ENCODE measurements at places on chromosomes 7 and 10.

DNA sequence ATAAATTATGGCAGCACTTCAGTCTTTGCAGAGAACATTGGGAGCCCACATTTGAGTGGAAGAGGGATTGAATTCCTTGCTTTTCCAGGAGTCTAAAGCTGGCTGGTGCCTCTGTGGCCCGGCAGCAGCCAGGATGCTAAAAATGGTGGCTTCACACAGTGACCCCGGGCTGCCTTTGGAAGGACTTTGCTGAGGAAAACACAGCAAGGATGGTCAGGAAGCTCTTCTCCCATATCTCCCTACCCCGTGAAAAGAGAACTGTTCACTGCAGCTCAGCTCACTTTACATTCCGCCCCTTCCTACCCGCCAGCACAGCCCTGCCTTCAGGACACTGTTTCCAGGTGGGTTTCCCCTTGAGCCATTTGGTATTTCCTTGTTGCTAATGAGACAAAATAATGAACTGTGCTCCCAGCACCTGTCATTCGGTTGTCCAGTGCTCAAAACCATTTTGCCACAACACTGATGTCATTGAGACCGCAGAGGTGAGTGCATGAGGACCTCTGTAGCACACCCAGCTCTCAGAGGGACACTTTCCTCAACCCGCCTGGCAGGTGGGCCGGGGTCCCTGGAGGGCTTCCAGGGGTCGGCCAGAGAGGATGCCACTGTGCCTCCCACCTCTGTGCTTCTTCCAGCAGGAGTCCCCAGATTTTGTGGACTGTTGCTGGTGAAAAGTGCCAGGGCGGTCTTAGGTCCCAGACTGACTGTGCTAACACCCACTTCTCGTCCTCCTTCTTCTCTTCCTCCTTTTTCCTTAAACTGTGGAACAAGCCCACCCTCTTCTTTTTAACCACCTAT lies 255.7 kb upstream of the PPP2R2D start:
- no peak for DNase-seq

DNA sequence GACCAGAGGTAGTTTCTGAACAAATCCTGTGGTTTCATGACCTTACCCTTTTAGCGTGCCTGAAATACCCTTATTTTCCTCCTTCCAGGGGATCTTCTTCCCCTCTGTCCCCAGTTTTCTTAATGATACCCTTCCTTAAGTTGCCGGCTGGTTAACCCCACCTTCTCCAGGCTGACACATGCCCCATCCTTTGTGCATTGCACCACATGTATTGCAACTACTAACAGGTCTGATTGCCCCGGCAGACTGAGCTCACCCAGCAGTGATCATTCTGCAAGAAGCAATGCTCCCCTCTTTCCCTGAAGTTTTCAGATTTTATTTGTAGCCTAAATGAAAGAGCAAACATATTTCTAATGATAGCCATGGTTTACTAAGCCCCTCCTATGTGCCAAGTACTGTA lies 108.2 kb downstream of the HIP1 start:
- DNase-seq, result no peak

- peak; percentile 59 for DNase-seq
Measured at GRCh38 chr10:92290076-92290836, 622 bp downstream of the CPEB3 start.

GRCh38 chr7:95264363-95264891 lies 59.9 kb downstream of the PON1 start:
- no peak for DNase-seq

DNA sequence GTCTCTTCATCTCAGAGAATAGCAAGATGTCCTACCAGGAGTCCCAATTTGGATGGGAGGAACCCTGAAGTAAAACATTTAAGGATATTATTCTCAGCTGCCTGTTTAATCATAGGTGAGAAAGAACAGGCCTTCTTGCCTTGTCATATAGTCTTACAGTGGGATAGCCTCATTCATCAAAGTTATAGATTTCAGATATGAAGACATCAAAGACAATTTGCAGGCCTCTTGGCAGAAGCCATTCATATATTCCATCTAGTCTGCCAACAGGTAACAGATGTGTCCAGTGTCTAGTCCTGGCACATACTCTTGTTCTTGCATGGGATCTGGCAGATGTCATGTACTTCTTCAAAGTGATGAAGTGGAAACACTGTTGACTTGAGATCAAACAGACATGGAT lies 601.3 kb upstream of the GHITM start:
- no peak for DNase-seq

GRCh38 chr7:124992851-124993562 lies 63.4 kb upstream of the POT1 start:
- DNase-seq, result no peak

- no peak for DNase-seq
Measured at GRCh38 chr10:96309628-96310320, 5.5 kb downstream of the DNTT start.

DNA sequence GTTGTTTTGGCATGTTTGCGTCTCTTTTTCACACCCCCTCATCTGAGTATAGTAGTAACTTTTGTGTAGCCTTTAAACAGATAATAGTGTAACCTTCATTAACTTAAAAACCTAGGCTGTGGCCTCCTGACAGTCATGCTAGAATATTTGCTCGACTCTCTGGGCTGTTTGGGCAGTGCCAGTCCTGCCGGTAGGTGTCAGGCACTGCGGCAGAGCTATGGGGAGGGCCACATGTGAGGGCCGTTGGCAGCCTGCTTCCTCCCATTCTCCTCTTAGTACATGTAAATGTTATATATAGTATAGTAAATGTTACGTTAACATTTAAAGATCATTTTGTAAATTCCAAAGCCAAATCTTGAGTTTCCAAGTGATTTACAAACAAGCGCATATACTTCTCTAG lies 26.1 kb downstream of the BCCIP start:
- no peak for DNase-seq

DNA sequence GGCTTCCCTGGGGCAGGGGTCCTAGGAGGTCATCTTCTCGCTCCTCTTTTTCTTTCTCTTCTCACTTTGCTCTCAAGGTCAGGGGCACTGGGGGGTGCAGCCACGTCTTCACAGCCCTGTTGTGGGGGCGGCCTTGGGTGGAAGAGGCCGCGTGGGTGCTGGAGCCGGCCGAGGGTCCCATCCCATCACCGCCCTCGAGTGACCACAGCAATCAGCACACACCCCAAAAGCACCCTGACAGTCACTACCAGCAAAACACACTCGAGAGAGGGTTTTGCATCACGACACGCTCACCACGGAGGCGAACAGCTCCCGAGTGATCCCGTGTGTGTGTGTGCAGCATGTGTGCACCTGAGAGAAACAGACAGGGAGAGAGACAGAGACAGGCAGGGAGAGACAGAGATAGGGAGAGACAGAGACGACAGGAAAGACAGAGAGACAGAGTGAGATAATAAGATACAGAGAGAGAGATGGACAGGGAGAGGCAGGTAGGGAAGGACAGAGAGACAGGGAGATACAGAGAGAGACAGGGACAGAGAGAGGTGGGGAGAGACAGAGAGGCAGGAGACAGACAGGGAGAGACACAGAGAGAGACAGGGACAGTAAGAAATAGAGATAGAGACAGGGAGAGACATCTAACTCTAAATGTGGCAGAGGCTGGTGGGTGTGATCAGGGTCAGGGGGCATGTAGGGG lies 100.9 kb downstream of the WDR37 start:
- no peak for DNase-seq

DNA sequence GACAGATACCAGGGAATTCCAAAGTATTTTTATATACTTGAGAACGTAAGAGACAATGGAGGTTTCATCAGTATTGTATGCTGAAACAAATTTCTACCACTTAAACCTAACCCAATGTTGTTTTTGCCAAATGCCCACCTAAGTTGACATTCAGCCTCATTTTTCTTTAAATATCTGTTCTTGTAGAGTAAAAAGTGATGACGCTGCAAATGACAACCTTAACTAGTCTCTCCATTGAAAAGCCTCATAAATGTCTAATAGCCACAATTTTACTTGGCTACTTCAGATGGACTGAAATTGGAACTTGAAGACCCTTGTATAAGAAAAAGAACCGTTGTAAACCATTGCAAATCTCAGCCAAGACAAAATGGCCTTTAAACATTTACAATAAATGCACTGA lies 176.9 kb downstream of the CRPPA start:
- DNase-seq, result no peak

DNA sequence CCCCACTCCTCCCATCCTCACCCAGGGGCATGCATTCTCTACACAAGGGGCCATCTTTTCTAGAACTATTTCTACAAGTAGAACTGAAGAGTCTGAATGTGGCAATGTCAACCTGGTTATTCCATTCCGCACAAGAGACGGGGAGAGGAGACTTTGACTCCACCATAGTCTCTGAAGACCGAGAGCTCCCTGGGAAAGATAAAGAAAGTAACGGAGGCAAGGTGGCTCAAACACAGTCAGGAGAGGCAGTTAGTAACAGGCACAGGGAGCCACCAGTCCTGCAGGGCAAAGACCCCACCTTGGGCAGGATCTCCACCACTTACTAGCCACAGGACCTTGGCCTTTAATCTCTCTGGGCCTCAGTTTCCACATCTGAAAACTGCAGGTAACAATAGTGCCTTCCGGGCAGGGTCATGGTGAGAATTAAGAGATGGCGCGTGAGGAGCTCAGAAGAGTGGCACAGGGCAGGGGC lies 100.3 kb downstream of the TNS3 start:
- no peak for DNase-seq

- peak; percentile 45 for DNase-seq
Measured at GRCh38 chr7:13540429-13540828, 449.0 kb downstream of the ETV1 start.

- no peak for DNase-seq
Measured at GRCh38 chr7:7972128-7972527, 3.5 kb downstream of the GLCCI1 start.

GRCh38 chr7:131642429-131642828 lies 86.0 kb upstream of the PODXL start:
- no peak for DNase-seq

DNA sequence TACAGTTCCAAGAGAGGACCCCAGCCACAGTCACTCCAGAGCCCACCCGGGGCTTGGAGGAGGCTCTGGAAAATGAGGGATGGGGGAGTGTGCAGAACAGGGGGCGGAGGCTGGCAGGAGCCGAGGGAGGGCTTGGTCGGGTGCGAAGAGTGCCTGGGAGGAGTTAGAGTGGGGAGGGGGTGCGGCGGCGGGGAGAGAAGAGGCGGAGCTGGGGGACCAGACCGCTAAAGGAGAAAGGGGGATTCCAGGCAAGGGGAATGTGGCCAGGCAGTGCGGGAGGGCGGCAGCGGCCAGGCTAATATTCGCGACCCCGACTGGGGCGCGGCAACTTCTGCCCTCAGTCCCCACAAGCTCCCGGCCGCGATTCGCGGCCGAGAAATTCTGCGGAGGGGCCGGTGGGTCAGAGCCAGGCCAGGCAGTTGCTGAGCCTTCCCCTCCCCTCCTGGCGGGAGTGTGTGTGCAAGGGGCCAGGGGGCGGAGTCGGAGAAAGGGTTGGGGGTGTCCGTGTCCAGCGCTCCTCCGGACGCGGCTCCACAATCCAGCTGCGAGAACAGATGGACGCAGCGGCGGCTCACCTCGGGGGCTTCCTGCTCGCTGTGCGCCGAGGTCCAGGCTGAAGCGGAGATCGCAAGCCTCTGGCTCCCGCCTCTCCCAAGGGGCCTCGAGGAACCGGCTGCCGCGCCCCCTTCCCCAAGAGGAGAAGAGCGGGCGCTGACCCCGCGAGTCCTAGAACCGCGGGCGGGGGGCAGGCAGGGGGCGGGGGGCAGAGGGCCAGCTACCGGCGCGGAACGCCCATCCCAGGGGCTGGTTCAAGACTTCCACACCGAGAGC lies 612 bp upstream of the SLC18A3 start:
- no peak for DNase-seq

GRCh38 chr10:130138479-130138866 lies 2.3 kb downstream of the GLRX3 start:
- peak; percentile 21 for DNase-seq

GRCh38 chr10:119250641-119251314 lies 43.4 kb downstream of the GRK5 start:
- DNase-seq, result peak; percentile 79

- no peak for DNase-seq
Measured at GRCh38 chr10:124296813-124297788, 121.6 kb downstream of the OAT start.

GRCh38 chr7:34281260-34281659 lies 375.9 kb downstream of the BMPER start:
- peak; percentile 5 for DNase-seq

DNA sequence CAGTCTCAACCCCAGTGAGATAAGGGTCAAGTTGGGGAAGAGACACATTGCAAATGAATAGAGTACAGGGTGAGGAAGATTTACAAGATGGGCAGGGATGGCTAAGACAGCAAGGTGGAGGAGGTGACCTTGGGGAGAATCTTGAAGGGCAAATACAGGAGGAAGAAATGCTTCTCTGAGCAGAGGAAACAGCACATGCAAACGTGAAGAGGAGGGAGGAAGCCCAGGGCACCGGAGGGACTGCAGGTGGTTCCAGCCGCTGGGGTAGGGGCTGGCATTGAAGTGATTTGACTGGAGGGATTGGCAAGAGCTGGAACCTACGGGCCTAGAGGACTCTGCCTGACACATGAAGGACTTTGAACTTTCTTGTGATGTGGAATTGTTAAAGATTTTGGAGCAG lies 14.6 kb downstream of the PLAU start:
- no peak for DNase-seq

- no peak for DNase-seq
Measured at GRCh38 chr7:74018246-74018895, 9.6 kb upstream of the ELN start.

GRCh38 chr10:28169525-28169924 lies 133.3 kb downstream of the MPP7 start:
- no peak for DNase-seq

Measured in hematopoietic multipotent progenitor cell treated with erythropoietin and hydrocortisone succinate and interleukin-3 and kit ligand, for 4 days (in vitro differentiated cells).